Left renal pelvis (tissue), 4 donors: ENCODE measurements at places on chromosomes 3 and 15. TPM values are rescaled to one million over a fixed set of nuclear protein-coding genes. Genes with fewer than 3 reads are reported as not detected.
A peak's percentile ranks its signal among the peaks of the same experiment; 100 is the strongest.

The FBXO22 gene
- polyA plus RNA-seq = 36.0 TPM

GRCh38 chr15:93274257-93274656 lies 185.2 kb upstream of the RGMA start:
- DNase-seq = no peak

- DNase-seq = no peak
These were observed 55.5 kb downstream of the MYO1E start for GRCh38 chr15:59317211-59317610.

DNA sequence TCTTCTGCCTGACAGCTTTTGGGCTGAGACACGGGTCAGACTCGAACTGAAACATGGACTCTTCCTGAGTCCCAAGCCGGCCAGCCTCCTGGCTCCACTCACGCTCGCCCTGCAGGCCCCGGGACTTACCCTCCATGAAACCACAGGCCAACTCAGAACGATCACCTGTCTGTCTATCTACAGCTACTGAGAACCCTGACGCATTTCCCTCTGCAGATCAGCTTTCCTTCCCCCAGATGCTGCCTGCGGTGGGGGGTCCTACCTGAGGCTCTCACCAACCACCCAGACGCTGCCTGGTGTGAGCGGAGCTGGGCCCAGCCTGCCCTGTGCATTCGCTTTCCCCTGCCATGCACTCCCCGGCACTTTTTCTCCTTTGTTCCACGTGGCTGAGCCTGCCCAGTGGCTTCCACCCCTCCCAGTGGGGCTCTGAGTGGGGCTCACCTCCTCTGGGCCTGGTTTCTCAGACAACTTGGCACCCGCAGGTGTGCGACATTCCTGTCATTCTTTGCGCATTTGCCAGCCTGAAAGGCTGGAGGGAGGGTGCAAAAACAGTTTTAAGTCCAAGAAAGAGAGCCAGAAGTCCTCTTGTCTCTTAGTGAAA lies 60.2 kb downstream of the PLXNA1 start:
- no peak for DNase-seq

- DNase-seq = no peak
These were observed 94.5 kb downstream of the FNDC3B start for GRCh38 chr3:172133838-172134237.

The ECE2 gene
- not detected for polyA plus RNA-seq

GRCh38 chr3:1374471-1374870 lies 281.6 kb downstream of the CNTN6 start:
- DNase-seq = no peak

DNA sequence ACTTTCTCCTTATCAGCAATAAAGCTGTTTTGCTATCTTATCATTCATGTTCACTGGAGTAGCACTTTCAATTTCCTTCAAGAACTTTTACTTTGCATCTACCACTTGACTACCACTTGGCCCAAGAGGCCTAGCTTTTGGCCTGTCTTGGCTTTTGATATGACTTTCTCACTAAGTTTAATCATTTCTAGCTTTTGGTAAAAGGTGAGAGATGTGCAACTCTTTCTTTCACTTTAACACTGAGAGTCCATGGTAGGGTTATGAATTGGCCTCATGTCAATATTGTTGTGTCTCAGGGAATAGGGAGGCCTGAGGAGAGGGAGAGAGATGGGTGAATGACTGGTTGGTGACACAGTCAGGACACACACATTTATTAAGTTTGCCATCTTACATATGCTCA lies 31.0 kb upstream of the FAM3D start:
- DNase-seq = no peak

The CYP1A2 gene
- 0.06 TPM for polyA plus RNA-seq

- no peak for DNase-seq
These were observed 248.9 kb downstream of the SLCO3A1 start for GRCh38 chr15:92102395-92102755.

DNA sequence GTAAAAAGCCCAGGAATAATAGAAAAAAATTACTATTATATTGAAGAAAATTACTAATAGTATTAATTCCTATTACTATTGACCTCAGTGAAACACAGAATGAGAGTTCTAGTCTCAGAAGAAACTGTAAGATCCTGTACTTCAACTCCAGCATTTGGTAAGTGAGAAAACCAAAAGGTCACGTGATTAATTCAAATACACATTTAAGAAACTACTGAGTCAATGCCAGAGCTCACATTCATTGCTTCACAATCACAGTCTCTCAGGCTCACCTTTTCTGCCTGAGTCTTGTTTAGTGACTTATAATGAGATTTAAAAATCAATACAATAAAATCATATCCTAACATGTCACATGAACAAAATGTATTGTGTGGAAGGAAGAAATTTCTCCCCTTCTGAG lies 556.1 kb downstream of the FGF12 start:
- no peak for DNase-seq

The NEDD4 gene
- polyA plus RNA-seq = 15.4 TPM

GRCh38 chr3:6799264-6799915 lies 61.5 kb upstream of the GRM7 start:
- DNase-seq = no peak

- DNase-seq = no peak
These were observed 54.4 kb downstream of the C3orf80 start for GRCh38 chr3:160279657-160280056.

The CYP11A1 gene
- polyA plus RNA-seq = 2.5 TPM

The GOLGA6L2 gene
- polyA plus RNA-seq = not detected

- DNase-seq = no peak
These were observed 84.3 kb downstream of the ATP1B3 start for GRCh38 chr3:141960731-141961130.

The PIGZ gene
- polyA plus RNA-seq = 2.2 TPM

- no peak for DNase-seq
These were observed 13.0 kb upstream of the MYO5C start for GRCh38 chr15:52308446-52309153.

DNA sequence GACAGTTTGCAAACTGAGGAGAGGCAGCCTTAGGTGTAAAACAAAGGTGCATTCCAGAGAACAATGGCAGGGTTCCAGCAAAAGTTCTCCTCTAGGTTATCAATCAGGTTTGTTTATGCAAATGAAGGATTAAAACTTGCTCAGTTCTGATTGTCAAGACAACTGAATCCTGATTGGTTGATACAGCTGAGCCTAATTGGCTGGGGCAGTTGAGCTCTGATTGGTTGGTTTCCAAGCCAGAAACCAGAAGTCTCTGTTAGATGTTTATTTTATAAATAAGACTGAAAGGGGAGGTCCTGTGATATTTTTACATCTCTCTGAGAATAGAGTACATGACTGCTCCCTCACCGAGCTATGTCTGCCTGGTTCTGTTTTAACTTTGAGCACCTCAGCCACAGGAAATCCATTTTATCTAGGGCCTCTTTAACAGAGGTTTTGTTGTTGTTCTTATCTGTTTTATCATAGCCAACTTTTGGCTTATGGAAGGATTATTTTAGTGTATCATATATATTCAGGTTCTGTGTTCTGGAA lies 37.8 kb downstream of the PPM1L start:
- no peak for DNase-seq

DNA sequence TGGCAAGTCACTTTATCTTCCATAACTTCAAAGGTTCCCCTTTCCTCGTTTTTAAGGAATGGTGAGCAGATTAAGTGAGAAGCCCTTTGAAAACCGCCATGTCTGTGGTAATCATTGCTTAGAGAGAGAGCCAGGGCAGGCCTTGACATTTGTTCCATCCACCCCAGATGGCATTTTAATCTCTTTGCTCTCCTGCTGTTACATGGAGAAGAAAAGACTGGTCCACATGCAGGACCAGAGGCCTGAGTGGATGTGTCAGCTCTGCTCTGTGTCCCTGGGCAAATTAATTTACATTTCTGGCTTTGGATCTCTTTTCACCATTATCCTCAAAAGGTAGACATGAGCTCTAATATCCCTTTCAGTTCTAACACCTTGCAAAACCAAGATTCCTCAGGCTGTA lies 157.3 kb upstream of the LPP start:
- no peak for DNase-seq

- DNase-seq = no peak
These were observed 612.1 kb upstream of the NR2F2 start for GRCh38 chr15:95718441-95718840.

The BCL2A1 gene
- 0.23 TPM for polyA plus RNA-seq

GRCh38 chr3:11850003-11850402 lies 3.3 kb upstream of the TAMM41 start:
- DNase-seq = no peak

GRCh38 chr15:68643216-68643830 lies 64.5 kb downstream of the CORO2B start:
- DNase-seq = no peak

The CAV3 gene
- polyA plus RNA-seq = not detected

DNA sequence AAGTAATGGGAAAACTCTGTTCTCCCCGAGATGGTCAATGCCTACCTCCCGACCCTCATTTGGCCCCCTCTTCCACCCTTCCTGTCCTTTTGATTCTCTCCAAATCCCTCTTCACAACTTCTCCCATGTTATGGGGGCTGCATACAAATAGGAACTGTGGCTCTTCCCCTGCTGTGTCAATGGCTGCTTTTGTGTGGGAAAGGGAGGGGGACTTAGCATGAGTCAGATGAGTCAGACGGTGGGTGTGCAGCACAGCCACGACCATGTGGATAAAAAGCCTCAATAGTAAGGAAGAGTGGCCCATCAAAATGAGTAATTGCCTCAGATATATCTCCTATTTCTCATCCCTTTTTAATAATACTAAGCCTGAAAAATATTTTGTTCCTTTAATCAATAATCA lies 31.9 kb downstream of the SPATA16 start:
- no peak for DNase-seq

DNA sequence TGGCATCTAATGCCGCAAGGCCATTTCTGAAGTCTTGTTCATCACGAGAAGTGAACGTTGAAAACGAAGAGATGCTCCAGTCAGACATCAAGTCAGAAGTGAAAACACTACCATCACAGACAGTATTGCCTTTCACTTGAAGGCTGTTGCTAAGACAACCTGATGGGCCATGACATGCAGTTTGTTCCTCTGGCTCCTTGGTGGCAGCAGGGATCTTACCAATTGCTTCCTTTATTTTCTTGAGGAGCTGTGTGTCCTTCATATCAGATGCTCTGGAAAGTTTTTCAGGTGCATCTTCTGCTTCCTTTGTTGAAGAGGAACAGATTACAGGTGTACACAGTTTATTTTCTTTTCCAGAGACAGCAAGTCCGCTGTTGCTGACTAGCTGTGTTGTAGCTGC lies 30.7 kb upstream of the MYLK start:
- no peak for DNase-seq

DNA sequence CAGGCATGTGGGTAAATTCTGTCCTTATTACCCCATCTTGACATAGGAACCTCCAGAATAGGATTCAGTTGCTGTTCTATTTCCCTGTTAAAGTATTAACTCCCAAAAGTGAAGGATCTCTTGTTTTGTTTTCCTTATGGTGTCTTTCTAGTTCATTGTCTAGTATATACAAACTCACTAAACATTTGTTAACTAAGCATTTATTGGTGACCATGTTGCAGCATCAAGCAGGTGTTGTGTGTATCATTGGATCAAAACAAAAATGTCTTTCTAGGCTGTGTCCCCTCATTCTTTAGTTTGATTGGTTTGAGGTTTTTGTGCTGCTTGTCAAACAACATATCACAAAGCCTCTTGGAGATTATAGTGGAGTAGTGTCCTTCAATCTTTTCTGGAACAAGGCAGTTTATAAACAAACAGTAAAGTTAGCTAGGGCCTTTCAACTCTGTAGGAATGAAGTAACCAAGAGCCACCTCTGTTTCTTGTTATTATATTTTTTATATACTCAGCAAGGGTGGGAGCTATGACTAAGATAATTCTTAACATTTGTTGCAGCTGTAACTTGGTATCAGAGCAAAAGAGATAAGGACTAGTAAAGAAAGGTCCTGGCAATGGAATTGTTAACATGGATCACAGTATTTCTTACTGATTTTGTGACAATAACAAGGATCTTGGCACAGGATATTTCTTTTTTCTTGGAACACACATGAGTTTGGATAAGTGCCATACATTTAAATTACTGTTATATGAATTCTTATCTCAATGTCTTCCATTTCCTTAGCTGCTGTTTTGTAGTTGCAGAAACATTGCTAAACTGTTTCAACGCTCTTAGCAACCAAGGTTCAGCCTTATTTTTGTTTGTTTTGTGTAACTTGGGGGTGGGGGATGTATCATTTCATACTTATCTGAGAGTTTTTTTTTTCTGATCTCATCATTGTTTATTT lies 49.3 kb downstream of the TMOD3 start:
- peak; percentile 64 for DNase-seq

DNA sequence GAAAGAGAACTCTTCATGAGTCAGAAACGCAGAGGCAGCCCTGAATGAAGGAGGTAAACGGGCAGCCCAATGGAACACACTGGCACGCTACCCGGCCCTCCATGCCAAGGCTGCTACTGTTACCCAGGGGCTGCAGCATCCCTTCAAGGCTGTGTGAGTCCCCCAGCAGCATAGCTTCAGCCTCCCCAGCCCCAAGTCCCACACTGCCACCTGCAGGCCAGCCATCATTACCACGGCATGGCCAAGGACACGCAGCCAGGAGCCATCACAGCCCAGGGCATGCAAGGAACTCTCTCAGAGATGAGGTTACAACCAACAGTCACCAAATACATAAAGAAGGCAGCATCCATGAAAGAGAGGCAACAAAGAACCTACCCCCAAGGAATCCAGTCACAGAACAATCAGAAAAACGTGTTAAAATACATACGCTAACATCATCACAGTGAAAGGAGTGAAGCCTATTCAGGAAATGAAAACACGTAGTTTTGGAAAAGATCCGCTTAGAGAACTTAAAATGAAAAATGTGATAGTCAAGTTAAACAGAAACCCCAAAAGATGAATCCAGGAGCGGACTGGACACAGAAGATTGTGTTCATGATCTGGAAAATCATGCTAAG lies 22.4 kb downstream of the PLA2G4F start:
- DNase-seq = no peak

The CCDC54 gene
- 0.14 TPM for polyA plus RNA-seq

GRCh38 chr15:31391687-31392671 lies 65.3 kb downstream of the KLF13 start:
- DNase-seq = no peak

The ISL2 gene
- 0.14 TPM for polyA plus RNA-seq

DNA sequence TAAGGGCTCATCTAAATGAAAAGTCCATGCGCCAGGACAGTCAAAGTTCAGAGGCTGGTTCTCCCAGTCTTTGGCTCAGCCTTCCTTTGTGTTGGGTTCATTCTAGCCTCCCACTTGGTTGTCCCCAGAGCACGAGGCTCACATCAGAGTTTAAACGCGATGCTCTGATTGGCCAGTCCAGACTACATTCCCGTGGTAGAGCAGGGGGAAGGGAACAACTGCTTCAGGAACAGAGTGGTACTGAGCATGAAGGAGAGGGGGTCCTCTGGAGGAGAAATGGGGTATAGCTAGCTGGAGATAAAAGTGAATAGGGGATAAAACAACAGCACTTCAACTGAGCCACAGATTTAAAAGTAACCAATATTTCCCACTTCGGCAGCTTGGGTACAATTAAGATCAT lies 32.2 kb downstream of the ANAPC13 start:
- no peak for DNase-seq

DNA sequence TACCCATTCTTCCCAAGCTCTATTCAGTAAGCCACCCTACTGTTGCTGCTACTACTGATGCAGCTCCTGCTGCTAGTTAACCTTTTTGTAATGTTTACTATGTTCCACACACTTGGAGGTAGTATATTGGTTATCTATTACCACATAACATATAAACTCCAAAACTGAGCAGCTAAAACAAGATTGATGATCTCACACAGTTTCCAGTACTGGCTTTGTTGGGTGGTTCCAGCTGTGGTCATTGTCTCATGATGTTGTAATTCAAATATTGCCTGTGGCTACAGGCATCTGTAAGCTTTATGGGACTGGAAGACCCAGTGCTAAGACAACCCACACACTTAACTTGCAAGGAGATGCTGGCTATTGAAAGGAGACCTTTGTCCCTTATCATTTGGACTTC lies 556.2 kb upstream of the SUCLG2 start:
- no peak for DNase-seq
